Activated CD4-positive, alpha-beta T cell treated with anti-CD3 and anti-CD28 coated beads, Interleukin-2, amount 10 ng/mL, durations not matched to agents 24 days and 14 days (primary cell): ENCODE measurements at places on chromosomes 4 and X. TPM values are rescaled to one million over a fixed set of nuclear protein-coding genes. Genes with fewer than 3 reads are reported as not detected.

PNCK gene
- total RNA-seq, result 0.36 and 0.84 TPM in 2 replicates

SPACA5 gene
- not detected in 2 replicates for total RNA-seq

CSN1S1 gene
- total RNA-seq, result not detected in 2 replicates

HTN3 gene
- not detected in 2 replicates for total RNA-seq

TMEM154 gene
- 7.9 and 9.0 TPM in 2 replicates for total RNA-seq

ZCCHC12 gene
- not detected in 2 replicates for total RNA-seq

RS1 gene
- total RNA-seq, result not detected in 2 replicates

KLHL4 gene
- not detected in 2 replicates for total RNA-seq

SLC7A11 gene
- 1.8 and 1.9 TPM in 2 replicates for total RNA-seq

TCEAL6 gene
- total RNA-seq, result not detected in 2 replicates

PRKG2 gene
- 0.07 and 0.12 TPM in 2 replicates for total RNA-seq

CNGA1 gene
- not detected in 2 replicates for total RNA-seq

GRCh38 chr4:118743867-118744266 is 58.7 kb downstream of the METTL14 start:
- peaks cover 31% of the 10 kb centered on the region for H3K36me3 ChIP-seq
- H3K27me3 ChIP-seq, result no peaks in the 10 kb centered on the region
- H3K4me1 ChIP-seq, result peaks cover 2% of the 10 kb centered on the region
- H3K27ac ChIP-seq, result no peak overlapping the region

- no peak overlapping the region for H3K27ac ChIP-seq
- H3K36me3 ChIP-seq, result peaks cover 1% of the 10 kb centered on the region
- H3K4me3 ChIP-seq, result no peak overlapping the region
- peaks cover 67% of the 10 kb centered on the region for H3K27me3 ChIP-seq
Observed at GRCh38 chr4:141130947-141131605, 2.2 kb downstream of the RNF150 start.

DNA sequence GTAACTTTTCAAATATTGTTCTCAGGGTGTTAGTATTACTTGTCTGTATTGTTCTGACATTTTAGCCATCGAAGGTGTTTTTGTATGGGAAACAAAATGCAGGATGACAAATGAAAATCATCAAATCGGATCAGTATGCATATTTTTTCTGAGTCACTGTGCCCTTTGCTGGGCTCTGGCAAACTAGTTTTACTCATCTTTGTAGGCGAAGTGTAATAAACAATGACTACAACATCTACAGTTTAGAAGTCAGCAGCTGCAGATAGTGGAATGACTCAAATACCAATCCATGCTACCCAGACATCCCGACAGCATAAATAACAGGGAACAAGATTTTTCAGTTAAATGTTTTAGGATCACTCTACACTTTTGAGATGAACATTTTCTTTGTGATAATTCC is 557.3 kb upstream of the TENM3 start:
- no peak for DNase-seq
- no peaks in the 10 kb centered on the region for H3K4me1 ChIP-seq
- no peaks in the 10 kb centered on the region for H3K36me3 ChIP-seq
- H3K27ac ChIP-seq, result no peak overlapping the region

DNA sequence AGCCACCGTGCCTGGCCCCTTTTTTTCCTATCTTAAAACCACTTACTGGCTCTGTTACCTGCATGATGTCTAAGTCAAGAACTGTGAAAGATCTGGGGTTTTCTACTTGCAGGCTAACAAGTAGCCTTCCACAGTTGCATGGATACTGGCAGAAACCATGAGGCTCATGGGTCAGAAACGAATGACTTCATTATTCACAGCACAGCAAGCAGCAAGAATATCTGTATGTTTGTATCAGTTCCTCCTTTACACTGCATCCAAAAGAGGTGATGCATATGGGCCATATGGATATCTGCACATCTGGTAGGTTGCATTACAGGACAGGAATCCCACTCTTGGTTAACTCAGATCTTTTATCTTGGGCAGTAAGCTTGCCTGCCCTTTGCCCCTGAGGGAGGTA is 154.9 kb upstream of the NUDT6 start:
- peaks cover 2% of the 10 kb centered on the region for H3K4me1 ChIP-seq
- H3K27ac ChIP-seq, result no peak overlapping the region
- H3K4me3 ChIP-seq, result no peak overlapping the region
- no peak for DNase-seq

DNA sequence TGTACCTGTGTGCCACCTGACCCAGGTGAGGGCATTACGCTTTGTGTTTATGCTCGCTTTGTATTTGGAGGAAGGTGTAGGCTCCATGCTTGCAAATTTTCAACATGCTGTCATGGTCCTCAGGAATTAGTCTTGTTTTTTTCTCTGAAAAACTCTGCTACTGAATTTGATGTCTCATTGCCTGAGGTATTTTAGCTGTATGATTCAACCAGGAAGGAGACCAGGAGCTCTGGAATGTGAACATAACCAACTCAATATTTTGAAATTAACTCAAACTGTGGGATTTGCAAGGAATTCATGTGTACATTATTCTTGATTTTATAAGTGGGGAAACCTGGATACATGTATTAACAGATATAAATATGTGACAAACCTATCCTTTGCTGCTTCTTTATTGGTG is 134.1 kb downstream of the SLC4A4 start:
- DNase-seq, result no peak
- no peak overlapping the region for H3K4me3 ChIP-seq
- H3K27me3 ChIP-seq, result no peaks in the 10 kb centered on the region
- no peaks in the 10 kb centered on the region for H3K4me1 ChIP-seq

GRCh38 chrX:102338162-102338561 is 91.2 kb downstream of the NXF2 start:
- H3K27me3 ChIP-seq, result peaks cover 1% of the 10 kb centered on the region
- H3K27ac ChIP-seq, result no peak overlapping the region
- DNase-seq, result no peak
- H3K4me1 ChIP-seq, result no peaks in the 10 kb centered on the region
- no peaks in the 10 kb centered on the region for H3K36me3 ChIP-seq

- H3K36me3 ChIP-seq, result no peaks in the 10 kb centered on the region
- H3K4me1 ChIP-seq, result no peaks in the 10 kb centered on the region
- no peaks in the 10 kb centered on the region for H3K27me3 ChIP-seq
- no peak overlapping the region for H3K27ac ChIP-seq
- H3K4me3 ChIP-seq, result no peak overlapping the region
Observed at GRCh38 chr4:117796677-117797076, 237.6 kb upstream of the NDST3 start.

GRCh38 chr4:142615324-142615665 is 230.8 kb downstream of the INPP4B start:
- no peak overlapping the region for H3K27ac ChIP-seq
- H3K4me1 ChIP-seq, result peaks cover 6% of the 10 kb centered on the region
- DNase-seq, result no peak
- peaks cover 48% of the 10 kb centered on the region for H3K36me3 ChIP-seq
- H3K27me3 ChIP-seq, result no peaks in the 10 kb centered on the region
- H3K4me3 ChIP-seq, result no peak overlapping the region

DNA sequence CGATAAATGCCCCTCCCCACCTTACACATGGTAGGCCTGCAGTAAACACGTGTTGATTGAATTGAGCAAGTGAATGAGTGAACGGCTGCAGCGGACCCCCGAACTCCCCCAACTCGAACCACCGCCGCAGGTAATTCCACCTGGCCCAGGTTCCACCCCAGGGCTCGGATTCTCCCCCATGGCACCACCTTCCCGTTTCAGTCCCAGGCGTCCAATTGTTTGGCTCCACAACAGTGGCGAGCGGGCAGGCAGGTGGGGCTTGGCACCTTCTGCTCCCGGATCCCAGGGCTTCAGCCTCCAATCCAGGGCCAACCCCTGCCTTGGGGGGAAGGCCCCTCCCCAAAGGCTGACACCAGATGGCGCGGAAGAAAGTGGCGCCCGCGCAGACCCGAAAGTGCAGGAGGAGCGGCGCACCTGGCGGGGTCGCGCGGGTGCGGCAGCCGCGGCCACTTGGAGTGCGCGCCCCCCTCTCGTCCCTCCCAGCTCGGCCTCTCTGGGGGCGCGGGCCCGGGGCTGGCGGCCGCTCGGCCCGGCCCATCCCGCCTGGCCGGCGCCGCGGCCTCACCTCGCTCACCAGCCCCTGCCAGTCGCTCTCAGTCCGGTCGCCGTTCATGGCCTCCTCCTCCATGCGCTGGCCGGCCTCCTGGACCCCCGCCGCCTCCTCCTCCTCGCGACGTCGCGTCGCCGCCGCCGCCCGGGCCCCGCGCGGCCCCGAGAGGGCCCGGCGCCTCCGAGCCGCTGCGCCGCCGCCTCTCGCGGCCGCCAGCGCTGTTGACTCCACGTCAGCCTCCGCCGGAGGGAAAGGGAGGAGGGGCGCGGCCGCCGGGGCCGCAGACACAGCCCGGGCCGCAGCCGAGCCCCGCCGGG is at the start of gene CCDC149:
TSS of gene CCDC149 (minus strand) at position 791 of the 867 bp plus-strand sequence. CDS start at position 613, 178 bp downstream.
- no peaks in the 10 kb centered on the region for H3K4me1 ChIP-seq
- H3K4me3 ChIP-seq, result peak within 1 kb of the TSS; percentile 55
- peaks cover 31% of the 10 kb centered on the region for H3K27me3 ChIP-seq
- no peak within 1 kb of the TSS for H3K27ac ChIP-seq
- no peaks in the 10 kb centered on the region for H3K36me3 ChIP-seq

- no peak overlapping the region for H3K27ac ChIP-seq
- no peaks in the 10 kb centered on the region for H3K27me3 ChIP-seq
- no peak for DNase-seq
Observed at GRCh38 chrX:8364369-8365141, 100.1 kb upstream of the VCX3B start.

DNA sequence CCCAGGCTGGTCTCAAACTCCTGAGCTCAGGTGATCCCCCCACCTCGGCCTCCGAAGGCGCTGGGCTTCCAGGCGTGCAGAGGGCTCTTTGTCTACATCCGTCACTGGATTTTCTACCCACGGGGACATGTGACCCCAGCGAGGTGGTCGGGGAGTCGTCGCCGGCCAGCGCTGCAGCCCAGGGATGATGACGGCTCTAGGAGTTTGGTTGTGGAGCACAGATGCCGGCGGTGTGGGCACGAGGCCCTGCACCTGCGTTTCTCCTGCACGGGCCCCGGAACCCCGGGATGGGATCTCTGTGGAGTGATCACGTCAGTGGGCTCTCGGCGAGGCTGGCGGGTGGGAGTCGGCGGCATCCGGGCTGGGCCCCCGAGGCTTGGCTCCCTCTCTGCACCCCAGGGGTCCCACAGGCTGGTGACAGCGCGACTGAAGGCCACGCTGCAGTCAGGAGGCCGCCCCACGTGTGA is 9.1 kb upstream of the GTPBP6 start:
- no peaks in the 10 kb centered on the region for H3K36me3 ChIP-seq
- peaks cover 2% of the 10 kb centered on the region for H3K27me3 ChIP-seq
- DNase-seq, result no peak
- H3K27ac ChIP-seq, result no peak overlapping the region
- peaks cover 10% of the 10 kb centered on the region for H3K4me1 ChIP-seq

GRCh38 chr4:125838924-125839323 is 524.2 kb downstream of the FAT4 start:
- H3K36me3 ChIP-seq, result no peaks in the 10 kb centered on the region
- no peaks in the 10 kb centered on the region for H3K27me3 ChIP-seq
- DNase-seq, result no peak
- H3K4me1 ChIP-seq, result no peaks in the 10 kb centered on the region
- no peak overlapping the region for H3K4me3 ChIP-seq
- no peak overlapping the region for H3K27ac ChIP-seq

- no peak for DNase-seq
- no peaks in the 10 kb centered on the region for H3K36me3 ChIP-seq
- H3K27me3 ChIP-seq, result no peaks in the 10 kb centered on the region
- no peaks in the 10 kb centered on the region for H3K4me1 ChIP-seq
- H3K4me3 ChIP-seq, result no peak overlapping the region
- H3K27ac ChIP-seq, result no peak overlapping the region
Observed at GRCh38 chr4:103802766-103803165, 83.0 kb upstream of the TACR3 start.
